NCI-H1417 treated with DMSO at 0.1 percent for 48 hours (cell line): ENCODE measurements at places on chromosomes 12 and 14.
A peak's percentile ranks its signal among the peaks of the same experiment; 100 is the strongest.

- peak; percentile 99 for DNase-seq
Observed at GRCh38 chr14:52729925-52730708, at the start of gene STYX. Gene STYX, plus strand, starts transcription at chr14:52730166. Its CDS starts 309 bp downstream, at chr14:52730475.

DNA sequence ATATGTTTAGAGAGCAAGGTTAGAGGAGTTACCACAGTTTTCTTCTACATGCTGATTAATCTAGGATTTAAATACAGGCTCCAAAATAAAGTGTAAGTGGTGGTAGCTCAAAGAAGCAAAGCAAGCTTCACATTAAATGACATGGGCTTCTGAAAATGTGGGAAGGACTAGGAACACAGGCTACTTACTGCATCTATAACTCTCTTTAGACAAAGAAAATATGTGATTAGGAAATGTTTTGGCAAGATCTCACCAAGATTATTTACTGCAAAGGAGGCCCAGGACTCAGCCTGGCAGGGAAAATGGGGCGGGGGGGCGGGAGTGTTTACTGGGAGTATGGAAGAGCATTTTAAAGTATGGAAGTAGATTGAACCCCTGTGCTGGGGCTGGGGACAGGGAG, 39.4 kb downstream of the ETV6 start:
- no peak for DNase-seq

DNA sequence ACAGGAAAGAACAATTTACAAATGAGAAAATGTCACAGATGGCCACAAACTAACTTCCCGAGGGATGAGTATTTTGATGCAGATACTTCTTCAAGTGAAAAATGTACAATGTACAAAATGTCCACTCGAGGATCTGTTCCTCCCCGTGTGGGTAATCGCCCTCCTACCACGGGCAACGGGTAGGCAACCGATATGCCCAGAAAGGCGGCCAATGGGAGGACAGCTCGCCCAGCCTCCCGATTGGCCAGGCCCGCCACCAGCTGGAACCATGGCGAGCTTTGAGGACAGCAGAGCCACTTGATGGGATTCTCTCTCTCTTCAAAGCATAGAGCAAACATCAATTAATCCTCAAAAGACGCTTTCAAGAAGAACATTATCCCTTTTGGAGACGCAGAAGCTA, 42.3 kb downstream of the DPF3 start:
- DNase-seq, result no peak

- no peak for DNase-seq
Observed at GRCh38 chr12:29035112-29035511, 114.0 kb upstream of the FAR2 start.

DNA sequence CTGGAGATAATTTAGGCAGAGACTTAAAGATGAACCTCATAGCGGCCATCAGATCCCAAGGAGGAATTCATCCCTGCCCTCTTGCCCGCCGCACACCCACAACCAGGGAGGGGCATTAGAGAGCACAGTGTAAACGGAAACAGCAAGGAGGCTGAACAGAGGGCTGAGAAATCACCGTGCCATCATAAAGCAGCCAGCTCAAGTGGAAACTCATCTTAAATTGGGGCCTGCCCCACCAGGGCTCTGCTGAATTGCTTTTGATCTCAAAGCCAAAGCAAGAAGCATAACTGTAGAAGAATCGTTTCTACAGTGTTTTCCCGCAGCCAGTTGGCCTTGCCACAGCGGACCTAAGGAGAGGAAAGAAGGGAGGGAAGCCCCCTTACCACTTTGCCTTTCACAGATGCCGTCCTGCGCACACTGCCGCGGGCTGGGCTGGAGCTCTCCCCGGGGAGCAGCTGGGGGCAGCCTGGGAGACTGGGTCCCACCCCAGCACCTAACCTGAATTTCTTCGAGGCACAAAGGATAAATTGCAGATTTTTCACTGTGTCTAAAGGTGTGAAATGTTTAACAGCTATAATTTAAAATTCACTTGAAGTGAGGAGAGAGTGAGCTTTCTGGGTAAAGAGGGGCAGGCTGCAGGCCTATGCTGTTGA, 51.8 kb upstream of the MMP17 start:
- DNase-seq, result no peak

- DNase-seq, result no peak
Observed at GRCh38 chr14:106843386-106843785, 1317.0 kb downstream of the TMEM121 start.

DNA sequence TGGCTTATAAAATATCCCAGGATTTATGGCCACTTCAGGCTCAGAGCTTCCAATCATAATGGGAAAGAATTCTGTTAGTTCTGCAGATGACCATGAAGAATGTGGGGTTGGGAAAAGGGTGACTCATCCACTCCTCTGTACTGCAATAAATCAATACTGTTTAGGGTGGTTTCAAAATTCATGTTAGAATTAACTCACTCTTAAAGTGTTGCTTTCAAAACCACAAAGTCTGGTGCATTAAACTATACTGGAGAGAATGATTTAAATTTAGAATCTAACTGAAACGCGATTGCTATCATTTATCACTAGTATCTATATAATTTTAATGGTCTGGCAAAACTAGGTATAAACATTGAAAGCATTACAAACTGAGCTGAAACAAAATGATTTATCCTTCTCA, 798 bp downstream of the CCDC198 start:
- DNase-seq, result no peak

DNA sequence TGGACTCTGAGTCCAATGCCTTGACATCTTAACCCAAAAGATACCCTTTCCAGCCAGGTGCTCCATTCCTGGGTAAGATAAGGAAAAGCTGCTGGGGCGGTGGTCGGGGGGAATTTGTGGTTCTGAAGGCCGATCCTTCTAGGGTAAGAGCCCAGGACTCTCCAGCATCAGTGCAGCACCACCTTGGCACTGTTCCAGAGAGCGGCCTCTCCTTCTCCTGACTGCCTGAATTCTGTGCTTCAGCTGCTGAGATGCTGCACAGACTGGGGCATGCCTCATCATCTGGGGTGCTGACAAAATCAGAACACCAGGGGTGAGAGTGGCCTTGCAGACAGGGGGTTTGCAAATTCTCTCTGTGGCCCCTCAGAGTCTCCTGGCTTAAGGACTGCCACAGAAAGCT, 87.5 kb downstream of the SPTB start:
- no peak for DNase-seq

- DNase-seq, result no peak
Observed at GRCh38 chr12:29768372-29768771, 15.4 kb downstream of the TMTC1 start.

DNA sequence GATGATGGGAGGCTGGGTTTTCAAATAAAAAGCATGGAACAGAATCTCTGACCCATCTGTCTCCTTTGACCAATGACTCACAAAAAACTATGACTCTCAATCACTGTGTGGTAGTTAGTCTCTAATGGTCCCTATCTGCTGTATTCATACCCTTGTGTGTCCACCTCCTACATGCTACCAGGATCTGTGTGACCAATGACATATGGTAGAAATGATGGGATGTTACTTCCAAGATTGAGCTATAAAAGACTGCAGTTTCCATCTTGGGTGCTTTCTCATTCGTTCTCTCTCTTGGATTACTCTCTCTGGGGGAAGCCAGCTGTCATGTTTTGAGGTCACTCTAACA, 144.7 kb upstream of the BTG1 start:
- no peak for DNase-seq

DNA sequence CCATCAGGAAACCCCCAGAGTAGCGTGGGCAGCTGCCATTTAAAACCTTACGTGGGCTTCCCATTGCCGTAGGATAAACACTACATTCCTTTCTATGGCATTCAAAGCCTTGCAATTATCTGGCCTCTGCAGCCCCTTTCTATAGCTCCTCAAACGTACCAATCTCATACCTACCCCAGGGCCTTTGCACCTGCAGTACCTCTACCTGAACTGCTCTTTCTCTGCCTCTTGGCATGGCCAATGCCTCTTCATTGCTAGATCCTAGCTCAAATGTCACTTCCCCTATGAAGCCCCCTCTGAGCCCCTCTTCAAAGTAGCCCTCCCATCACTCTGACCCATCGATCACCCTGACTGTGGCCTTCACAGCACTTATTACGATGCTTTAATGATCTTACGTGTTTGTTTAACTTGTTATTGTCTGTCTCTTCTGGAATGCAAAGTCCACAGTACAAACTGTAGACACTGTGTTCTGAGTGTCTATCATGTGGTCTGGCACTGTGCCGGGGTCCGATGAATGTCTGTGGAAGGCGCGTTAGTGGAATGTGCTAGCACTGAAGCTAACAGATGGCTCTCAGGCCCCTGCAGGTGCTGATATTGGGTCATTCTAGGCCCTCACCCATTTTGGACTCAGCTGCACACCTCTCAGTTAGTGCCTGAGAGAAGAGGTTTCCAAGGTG, 157.3 kb upstream of the NOS1 start:
- no peak for DNase-seq

- no peak for DNase-seq
Observed at GRCh38 chr12:129328235-129328634, 475.0 kb downstream of the GLT1D1 start.

- DNase-seq, result no peak
Observed at GRCh38 chr14:89892953-89893352, 61.6 kb downstream of the EFCAB11 start.

DNA sequence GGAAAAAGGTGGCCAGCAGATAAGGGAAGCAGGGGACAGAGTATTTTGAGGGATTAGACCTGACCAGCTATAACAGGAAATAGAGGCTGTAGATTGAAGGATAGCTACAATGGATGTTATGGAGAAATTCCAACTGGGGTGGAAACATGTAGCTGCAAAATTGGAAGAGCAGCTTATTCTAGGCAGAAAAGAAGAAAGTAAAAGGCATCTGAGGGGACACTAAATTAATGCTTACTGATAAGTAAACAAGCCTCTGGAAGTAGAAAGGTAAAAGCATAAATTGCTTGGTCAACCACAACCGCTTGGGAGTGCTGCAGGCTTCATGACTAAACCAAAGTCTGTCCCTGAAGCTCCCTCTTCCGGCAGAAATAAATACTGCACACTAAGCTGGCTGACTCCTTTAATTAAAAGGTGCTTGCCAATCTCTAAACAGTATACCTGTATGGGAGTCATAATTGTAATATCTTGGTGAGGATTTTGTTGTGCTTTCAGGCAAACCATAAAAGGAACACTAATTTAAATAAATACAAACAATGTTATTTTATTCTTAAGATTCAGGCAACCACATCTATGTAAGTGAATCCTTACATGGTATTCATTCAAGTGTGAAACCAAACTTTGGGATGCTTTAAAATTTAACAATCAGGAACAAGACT, 7.7 kb downstream of the UBC start:
- DNase-seq, result no peak

DNA sequence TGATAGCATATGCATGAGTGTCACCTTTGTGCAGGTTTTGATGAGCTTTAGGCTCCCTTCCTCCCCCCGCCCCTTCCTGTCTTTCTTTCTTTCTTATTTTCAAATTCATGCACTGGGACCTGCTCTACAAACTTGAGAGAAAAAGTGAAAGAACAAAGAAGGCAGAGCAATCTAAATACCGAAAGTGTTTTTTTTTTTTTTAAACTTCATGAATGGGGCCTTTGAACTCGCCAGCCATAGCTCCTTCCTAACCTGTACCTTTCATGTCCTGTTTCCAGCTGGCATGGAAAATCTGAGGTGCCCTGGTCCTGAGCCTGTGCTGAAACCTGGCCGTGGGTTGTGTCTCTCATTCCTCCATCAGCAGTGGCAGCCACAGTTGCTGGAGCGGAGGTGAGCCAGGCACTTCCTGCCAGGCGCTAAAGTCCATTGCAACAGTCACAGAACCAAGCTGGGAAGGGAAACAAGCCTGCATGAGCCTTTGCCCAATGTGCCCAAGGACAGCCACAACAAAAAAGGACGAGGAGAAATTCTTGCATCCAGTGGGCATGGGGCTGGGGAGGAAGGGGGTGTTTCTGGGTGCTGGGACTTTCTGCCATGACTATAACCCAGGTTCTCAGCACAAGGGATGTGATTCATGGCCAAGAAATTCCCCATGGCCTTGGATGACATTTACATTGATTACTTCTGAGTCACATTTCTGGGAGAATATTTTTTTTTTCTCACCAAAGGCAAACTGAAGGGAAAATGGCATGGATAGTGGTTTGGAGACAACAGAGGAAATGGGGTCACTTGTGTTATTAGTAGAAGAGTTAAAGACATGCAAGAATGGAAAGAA, 102.7 kb downstream of the TMEM30B start:
- DNase-seq, result no peak

- no peak for DNase-seq
Observed at GRCh38 chr12:116881877-116882507, 751 bp upstream of the HRK start.

DNA sequence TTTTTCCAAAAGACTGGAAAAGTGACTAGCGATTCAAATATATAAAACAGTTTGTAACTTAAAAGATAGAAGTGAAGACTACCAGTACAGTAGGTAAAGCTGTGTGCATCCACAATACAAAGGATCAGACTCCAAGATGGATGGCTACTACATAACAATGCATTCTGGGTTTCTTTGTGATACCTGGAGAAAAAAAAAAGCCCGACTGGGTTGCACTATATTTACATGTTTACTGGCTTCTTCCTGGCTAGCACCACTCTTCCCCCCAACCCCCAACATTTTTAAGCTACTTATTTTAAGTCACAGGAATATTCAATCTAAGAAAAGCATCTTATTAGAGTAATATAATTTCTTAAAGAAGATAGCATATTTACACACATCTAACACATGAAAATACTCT, 61.1 kb upstream of the SINHCAF start:
- DNase-seq, result no peak

GRCh38 chr14:63432228-63432627, 110.9 kb downstream of the PPP2R5E start:
- DNase-seq, result peak; percentile 10

- no peak for DNase-seq
Observed at GRCh38 chr12:105036937-105037649, 47.2 kb downstream of the ALDH1L2 start.

DNA sequence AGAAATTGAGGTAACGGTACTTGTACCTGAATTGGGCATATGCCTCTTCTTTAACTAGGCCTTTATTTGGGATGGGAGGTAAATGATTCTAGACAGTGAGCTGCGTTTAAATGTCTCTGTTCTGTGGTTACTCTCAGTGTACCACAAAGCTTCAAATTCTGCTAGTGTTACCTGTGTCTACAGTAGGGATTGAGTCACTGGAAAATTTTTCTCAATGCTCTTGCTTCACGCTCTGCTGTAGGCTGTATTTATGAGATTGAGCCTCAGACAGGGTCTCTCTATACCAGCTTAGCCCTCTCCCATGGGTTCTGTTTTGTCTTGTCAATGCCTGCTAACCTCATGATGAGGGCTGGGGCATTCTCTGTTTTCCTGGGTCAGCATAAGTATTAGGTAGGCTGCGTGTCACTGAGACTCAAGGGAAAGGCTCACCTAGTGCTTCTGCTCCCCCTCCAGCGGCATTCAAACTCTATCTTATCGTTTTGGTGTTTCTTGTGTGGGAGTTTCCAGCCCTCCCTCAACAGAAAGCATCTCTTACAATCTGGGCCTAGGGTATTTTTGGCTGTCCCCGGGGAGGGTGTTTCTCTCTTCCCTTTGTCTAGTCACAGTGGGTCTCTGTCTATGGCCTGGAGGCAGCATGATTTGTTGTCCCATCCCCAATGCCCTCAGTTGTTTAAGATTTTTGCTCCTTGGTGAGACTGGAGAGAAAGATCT, 285.8 kb downstream of the ADGRD1 start:
- DNase-seq, result no peak
